ENCODE measurements at places on chromosomes 16 and 17.

GRCh38 chr17:4604111-4604644 lies 19.8 kb downstream of the SMTNL2 start:
- no peak for DNase-seq

DNA sequence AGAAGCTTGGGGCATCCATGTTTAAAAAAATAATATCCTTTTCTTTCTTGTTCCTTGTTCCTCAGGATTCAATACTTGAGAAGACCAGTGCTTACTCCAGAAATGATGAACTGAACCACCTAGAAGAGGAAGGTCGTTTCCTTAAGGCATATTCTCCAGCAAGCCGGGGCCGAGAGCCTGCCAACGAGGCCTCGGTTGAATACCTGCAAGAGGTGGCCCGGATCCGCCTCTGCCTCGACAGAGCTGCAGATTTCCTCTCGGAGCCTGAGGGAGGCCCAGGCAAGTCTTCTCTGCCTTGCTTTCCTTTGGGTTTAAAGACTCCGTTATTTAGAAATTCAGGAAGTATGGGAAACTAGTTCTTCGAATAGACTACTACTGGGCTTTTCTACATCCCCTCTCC lies 42.5 kb upstream of the ENDOV start:
- no peak for DNase-seq

GRCh38 chr16:87664792-87665191 lies 62.5 kb downstream of the JPH3 start:
- DNase-seq, result no peak

- DNase-seq, result peak; percentile 26
Observed at GRCh38 chr16:67939507-67940445, 3.1 kb upstream of the PSMB10 start.

GRCh38 chr16:23302045-23302956 lies at the start of gene SCNN1B:
SCNN1B (plus strand) TSS chr16:23302302; CDS start chr16:23348600, 46,298 bp downstream.
- no peak for DNase-seq

DNA sequence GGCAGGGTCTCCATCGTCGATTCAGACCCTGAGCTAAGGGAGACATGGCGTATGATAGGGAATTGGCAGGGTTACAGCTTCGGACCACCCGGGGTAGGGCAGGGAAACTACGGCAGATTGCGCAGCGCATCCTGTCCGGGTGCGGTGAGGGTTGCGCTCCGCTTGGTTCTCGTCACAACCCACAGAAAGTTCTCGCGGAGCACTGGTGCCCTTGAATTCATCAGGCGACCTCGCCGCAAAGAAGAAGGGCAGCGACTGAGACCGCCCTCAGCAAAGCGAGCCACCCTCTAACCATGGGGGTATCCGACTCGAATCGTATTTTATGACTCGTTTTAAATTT lies 1.2 kb downstream of the HS3ST3B1 start:
- DNase-seq, result peak; percentile 60

GRCh38 chr16:85103114-85104079 lies 8.9 kb downstream of the CIBAR2 start:
- DNase-seq, result peak; percentile 41

DNA sequence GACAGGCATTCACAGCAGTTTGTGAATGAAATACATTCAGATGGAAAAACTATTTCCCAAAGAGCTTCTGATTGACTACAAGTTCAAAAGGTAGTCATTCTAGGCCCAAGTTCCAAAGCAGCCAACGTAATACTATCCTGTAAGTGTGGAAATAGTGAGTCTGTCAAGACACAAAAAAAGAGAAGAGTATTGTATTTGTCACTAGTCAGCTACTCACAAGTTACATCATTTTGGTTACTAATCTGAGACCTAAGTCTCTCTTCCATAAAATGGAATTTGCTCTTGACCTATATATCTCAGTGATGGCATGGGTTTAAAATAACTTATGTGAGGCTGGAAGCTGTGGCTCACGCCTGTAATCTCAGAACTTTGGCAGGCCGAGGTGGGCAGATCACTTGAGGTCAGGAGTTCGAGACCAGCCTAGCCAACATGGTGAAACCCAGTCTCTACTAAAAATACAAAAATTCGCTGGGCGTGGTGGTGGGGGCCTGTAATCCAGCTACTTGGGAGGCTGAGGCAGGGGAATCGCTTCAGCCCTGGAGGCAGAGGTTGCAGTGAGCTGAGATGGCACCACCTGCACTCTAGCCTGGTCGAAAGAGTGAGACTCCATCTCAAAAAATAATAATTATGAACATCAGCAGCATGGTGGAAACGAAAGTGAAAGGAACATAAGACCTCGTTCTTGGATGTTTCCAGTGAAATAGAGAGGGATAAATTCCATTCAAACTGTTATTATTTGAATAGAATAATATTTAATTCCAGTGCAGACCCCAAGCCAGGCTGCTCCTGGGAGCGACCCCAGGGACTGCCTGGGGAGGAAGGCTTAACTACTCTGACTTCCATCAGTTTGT lies 2.9 kb downstream of the CMC2 start:
- DNase-seq, result no peak
